ENCODE measurements at places on chromosomes 16 and 17.
A peak's percentile ranks its signal among the peaks of the same experiment; 100 is the strongest.

- DNase-seq: no peak
Observed at GRCh38 chr17:81607431-81607830, 29.5 kb downstream of the NPLOC4 start.

- no peak for DNase-seq
Observed at GRCh38 chr16:86405319-86405718, 105.0 kb upstream of the FOXF1 start.

DNA sequence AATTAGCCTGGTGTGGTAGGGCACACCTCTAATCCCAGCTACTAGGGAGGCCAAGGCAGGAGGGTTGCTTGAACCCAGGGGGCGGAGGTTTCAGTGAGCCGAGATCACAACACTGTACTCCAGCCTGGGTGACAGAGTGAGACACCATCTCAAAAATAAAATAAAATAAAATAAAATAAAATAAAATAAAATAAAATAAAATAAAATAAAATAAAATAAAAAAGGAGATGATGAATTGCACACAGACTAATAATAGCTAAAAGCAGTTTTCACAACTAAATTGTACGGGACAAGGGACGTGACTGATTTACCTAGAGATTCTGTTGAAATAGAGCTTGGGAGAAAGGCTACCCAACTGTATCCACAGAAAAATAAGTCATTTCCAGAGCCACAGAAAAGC is 1471.3 kb downstream of the CDH11 start:
- no peak for DNase-seq

DNA sequence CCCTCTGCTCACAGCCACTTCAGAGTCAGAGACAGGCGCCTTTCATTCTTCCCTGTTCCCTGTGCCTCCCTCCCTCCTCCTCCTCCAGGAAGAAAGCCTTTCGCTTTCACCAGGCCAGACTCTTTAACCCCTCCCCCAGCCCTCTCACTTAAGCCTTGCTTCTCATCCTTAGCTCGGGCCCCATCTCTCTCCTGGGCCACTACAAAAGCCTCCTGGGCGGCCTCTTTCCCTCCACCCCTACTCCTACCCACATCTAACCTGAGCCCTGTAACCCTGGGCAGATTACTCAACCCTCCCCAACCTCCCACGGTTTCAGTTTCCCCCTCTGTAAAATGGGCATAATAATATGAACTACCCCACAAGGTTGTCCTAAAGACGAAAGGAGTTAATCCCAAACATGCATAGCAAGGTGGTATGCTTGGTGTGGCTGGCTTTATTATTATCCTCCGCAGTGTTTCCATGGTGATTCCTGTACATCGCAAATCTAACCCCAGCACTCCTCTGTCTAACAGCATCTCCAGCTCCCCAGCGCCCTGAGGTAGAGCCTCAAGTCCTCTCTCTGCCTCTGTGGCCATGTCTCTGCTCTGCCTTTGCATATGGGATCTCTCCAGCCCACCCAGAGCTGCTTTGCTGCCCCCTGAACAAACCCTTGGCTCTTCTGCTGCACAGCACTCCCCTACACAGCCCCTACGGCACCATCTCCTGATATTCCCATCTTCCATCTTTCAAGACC is 17.7 kb downstream of the PIMREG start:
- no peak for DNase-seq

DNA sequence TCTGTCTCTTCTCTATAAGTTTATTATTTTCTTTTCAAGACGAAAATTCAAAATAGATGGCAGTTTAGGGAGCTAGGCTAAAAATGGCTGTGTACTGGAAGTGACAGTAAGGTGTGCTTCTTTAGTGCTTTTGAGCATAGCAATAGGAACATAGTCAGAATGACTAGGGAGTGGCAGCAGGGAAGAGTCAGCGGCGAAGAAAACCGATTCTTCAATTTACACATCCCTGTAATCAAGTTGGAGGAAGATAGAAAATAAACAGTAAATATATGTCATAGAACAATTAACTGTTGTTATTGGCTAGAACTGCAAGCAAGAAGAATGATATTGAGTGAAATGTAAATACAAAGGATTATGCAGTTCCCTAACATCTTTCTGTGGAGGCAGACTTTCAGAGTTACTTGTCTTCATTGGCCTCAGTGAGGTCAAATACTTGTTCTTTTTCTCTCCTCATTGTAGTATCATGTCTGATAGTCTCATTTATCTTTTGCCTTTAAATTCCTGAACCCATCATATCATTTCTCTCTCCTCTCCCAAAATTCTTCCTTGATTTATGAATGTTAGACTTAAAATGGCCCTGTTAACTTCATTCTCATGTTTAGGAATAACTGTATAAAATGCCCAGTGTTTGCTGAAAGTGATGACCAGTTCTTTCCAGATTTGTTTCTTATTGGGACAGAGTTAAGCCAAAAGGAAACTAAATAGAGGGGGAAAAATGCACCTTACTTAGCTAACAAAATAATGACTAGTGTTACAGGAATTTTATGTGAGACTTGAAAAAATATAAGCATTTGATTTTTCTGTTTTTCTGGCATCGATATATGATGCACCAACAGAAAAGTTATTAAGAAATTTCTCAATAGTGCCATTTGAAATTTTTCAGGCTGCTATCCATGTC is 211.4 kb downstream of the BCAS3 start:
- DNase-seq: no peak

DNA sequence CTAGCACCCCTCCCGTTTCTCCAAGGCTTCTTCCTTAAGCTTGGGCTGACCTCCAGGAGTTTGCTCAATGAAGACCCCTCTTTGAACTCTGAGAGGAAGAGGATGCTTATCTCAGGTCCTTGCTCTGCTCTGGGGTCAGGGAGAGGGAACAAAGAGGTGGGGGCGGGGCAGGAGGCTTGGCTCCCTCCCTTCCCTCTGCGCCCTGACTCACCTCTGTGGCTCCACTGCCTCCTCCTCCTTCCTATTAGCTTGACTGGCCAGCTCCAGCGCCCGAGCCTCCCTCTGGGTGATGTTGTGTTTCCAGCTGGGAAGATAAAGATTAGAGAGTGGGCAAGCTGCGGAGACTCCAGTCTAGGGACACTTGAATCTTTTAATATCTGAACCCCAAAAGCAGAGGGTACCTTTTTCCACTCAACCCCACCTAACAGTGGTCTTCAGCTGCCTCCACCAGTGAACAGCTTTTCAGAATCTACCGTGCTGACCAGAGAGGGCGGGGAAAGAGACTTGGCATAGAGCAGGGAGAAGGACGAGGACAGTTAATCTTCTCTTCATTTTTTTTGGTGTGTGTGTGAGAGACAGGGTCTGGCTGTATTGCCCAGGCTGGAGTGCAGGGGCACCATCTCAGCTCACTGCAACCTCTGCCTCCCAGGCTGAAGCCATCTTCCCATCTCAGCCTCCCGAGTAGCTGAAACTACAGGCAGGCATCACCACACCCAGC is 6.7 kb downstream of the GIP start:
- DNase-seq: no peak

GRCh38 chr17:319266-319665 is 33.3 kb downstream of the RPH3AL start:
- DNase-seq: no peak

DNA sequence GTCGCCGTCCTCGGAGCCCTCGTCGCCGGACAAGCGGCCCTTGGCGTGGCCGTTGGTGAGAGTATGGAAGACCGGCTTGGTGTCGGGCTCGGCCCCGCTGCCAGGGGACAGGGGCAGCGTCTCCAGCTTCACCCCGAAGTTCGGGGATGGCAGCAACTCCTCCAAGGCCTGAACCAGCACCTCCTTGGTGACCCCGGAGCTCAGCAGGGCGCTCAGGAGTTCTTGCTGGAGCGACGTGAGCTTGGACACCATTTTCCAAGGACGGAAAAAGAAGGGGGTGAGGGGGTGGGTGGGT is 279 bp downstream of the HNF1B start:
- no peak for DNase-seq

GRCh38 chr17:62891659-62892058 is 74.4 kb upstream of the TANC2 start:
- DNase-seq: no peak

- DNase-seq: no peak
Observed at GRCh38 chr16:68066763-68067162, 18.4 kb upstream of the NFATC3 start.

DNA sequence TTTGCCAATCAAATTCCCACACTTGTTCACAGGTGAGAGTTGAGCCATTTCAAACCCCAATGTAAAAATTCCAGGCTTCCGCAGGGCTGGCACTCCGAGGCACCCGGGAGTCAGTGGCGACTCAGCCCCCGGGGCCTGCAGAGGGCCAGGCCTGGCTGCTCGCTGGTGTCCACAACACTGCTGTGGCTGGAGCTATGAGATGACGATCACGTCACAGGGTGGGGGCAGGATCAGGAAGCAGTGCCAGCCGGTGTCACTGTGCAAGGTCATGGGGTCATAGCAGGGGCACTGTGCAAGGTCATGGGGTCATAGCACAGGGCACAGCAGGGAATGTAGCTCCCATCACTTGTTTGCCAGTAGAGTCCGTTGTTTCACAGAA is 7.8 kb downstream of the VPS4A start:
- DNase-seq: no peak

DNA sequence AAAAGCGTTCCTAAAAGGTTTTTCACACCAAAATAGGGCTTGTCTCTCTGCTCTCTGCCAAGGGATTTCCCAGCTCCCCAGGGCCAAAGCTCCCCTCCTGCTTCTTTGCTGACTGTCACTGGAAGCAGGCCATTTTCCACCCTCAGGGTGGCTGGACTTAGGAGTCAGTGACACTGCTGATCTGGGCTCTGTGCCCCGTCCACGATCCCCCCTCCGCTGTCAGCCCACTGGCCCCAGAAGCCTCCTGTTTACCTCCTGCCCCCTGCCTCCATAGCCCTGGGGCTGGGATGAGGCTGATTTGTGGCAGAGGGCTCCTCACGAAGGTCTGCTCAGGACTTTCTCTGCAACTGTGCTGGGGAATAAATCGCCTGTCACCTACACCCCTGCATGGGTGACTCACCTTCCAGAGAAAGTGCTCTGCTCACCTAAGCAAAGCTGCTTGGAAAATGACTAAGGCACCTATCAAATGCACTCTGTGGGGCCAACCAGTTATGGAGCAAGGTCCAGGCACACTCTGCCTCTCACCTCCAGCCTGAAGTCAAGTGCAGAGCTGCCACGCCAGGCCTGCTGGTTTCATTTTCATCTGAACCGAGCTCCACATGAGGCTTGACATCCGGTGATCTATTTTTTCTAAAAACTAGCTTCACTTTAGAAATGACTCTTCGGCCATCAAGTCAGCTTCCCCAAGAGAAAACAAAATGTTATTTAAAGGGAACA is 4.9 kb downstream of the MAP3K14 start:
- peak; percentile 63 for DNase-seq

DNA sequence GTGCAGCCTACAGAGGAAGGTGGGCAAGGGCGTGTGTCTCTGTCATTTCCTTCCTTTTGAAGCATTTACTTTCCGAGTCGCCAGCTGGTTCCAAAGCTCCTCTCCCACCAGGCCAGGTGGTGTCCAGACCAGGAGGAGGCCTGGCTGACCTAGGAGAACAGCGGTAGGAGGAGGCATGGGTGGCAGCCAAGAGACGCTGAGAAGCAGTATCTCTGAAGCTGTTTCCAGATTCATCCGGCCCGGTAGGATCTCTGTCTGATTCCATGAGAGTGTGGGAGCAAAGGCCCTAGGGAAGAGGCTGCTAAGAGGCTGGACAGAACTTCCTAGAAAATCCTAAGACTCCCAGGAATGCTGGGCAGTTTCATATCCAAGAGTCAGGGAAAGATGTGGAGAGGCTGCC is 20.3 kb downstream of the MEOX1 start:
- no peak for DNase-seq

DNA sequence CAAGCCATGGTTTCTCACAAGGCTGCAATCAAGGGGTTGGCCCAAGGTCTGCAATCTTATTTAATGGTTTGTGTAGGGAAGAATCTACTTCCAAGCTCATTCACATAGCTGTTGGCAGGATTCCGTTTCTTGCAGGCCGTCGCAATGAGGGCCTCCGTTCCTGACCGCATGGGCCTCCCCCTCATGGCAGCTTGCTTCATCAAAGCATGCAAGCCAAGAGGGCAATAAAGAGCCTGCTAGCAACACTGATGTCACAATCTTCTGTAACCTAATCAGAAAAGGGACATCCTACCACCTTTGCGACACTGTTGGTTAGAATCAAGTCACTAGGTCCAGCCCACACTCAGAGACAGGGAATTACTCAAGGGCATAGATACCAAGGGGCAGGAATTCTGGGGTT is 95.5 kb downstream of the CCT6B start:
- no peak for DNase-seq

GRCh38 chr17:9843152-9844010 is 17.7 kb downstream of the GLP2R start:
- no peak for DNase-seq

DNA sequence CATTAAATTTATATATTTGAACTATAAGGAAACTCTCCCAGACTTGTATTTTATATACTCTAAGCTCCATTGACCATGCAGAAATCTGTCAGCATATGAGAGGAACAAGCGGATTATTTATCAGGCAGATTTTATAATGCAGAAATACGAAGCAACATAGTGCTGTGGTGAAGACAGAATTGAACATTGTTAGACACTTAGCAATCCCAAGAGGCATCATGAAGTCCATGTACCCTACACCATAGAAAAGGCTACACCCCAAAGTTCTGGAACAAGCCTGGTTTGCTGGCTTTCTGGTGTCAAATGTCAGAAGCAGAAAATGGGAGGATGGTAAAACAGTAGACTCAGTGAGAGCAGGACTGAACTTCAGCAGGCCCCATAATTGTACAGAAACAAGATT is 241.1 kb downstream of the PRKCA start:
- DNase-seq: no peak

GRCh38 chr16:75193265-75193650 is 13.7 kb downstream of the CTRB2 start:
- DNase-seq: no peak

GRCh38 chr17:50213026-50214022 is 11.9 kb upstream of the COL1A1 start:
- DNase-seq: no peak

GRCh38 chr16:87006021-87006420 is 311.2 kb downstream of the C16orf95 start:
- DNase-seq: no peak

DNA sequence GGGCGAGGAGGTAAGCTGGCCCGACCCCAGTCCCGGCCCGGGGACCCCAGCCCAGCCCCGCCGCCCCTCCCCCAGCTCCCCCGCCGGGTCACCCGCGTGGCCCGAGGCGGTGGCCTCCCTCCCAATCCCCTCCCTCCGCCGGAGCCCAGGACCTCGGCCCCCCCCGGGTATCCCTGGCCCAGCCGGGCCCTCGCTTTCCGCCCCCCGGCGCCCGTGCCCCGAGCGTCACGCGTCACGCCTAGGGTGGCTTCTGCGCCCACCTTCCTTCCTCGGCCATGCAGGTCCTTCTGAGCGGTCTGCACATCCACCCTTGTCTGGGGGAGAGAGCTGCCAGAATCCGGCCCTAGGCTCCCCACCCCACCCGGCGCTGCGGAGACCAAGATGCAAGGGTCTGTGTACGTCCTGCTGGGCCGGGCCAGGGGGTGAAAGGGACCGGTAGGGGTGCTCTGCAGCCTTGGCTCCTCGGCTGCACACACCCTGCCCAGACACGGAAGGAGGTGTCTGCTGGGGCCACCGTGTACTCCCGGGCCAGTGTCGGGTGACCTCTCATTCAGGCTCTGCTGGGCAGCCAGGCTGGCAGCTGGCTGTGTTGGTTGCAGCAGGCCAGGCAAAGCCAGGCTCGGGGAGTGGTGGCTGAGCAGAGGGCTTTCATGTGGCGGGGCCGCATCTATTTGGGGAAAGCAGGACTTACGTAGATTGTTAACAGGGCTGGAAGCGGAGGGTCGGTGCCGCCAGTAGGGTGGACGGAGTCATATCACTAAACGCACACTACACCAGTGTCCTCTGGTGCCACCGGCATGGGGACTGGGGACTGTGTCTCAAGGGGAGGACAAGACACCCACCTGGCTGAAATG is 754 bp downstream of the RAB11FIP4 start:
- DNase-seq: no peak

Data from stimulated activated CD4-positive, alpha-beta T cell treated with anti-CD3 and anti-CD28 coated beads, Interleukin-15, amount 100 ng/mL, for 1 hour (primary cell).